CD4-positive, alpha-beta T cell (primary cell): ENCODE measurements at places on chromosomes 12 and 14.

- no peak overlapping the region for H3K27ac ChIP-seq
- no peak for DNase-seq
- no peaks in the 10 kb centered on the region for H3K36me3 ChIP-seq
- H3K4me1 ChIP-seq: no peaks in the 10 kb centered on the region
- no peaks in the 10 kb centered on the region for H3K27me3 ChIP-seq
These were observed 93.4 kb upstream of the SLCO1C1 start for GRCh38 chr12:20601668-20602280.

DNA sequence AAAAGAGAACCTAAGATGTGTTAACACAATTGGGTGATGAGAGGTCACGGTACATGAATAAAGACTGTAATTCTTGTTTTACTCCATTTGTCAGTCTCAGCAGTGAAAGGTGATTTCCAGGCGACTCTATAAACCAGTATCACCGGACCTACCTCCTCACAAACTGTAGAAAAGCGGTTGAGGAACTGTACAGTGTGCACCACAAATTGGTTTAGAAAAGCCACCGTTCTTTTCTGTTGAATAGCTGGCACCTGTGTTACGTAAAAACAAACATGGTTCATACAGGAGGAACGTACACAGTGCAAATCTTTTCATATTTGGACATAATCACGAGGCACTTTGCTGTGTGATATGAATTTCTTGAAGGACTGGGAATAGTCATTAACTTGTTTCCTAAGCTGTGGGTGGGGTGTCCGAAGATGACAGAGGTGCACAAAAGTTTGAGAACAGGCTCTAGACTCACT lies 663 bp downstream of the WASHC3 start:
- H3K4me1 ChIP-seq: peaks cover 19% of the 10 kb centered on the region
- H3K4me3 ChIP-seq: peak overlapping the region; percentile 88
- no peak for DNase-seq
- peaks cover 27% of the 10 kb centered on the region for H3K36me3 ChIP-seq
- H3K27me3 ChIP-seq: no peaks in the 10 kb centered on the region
- H3K27ac ChIP-seq: peak overlapping the region; percentile 89

DNA sequence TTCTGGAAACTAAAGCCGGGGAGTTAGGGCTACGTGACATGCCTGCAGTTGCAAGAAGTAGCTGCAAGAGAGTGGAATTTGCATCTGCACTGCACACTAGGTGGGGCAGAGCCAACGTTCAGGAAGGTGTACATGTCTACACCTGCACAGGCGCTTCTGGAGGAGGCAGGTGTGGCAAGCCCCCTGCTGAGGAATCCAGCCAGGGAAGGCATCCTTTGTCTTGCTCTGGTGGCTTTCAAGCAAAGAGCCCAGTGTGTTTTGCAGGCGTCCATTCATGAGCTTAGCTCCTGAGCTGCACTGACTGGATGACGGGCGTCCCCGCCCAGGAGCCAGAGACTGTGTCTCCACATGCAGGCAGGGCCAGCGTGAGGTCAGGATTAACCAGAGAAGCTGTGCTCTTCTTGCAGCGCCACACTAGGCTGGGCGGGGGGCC lies 116.3 kb downstream of the ZFP36L1 start:
- H3K27me3 ChIP-seq: no peaks in the 10 kb centered on the region
- peaks cover 9% of the 10 kb centered on the region for H3K4me1 ChIP-seq
- DNase-seq: no peak
- no peaks in the 10 kb centered on the region for H3K36me3 ChIP-seq
- no peak overlapping the region for H3K4me3 ChIP-seq

DNA sequence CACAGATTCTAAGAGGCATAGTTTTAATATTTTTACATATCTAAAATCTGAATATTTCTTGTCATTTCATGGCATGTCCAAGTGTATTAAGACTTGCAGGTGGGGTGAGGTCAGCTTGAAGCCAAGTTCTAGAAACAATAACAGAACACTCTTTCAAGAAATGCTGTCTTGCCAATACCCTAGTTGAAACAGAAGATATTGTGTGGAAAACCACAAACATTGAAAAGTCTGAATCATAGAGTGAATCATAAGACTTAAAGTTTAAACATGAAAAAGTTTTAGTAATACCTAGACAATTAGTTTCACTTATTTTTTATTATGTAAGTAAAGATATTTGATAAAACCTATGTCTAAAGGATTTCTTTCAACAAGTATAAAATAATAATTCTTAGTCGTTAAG lies 191.5 kb upstream of the CAND1 start:
- no peaks in the 10 kb centered on the region for H3K4me1 ChIP-seq
- no peak for DNase-seq
- H3K27me3 ChIP-seq: peaks cover 5% of the 10 kb centered on the region
